GM13977 (cell line): ENCODE measurements at places on chromosomes 7 and 10.

DNA sequence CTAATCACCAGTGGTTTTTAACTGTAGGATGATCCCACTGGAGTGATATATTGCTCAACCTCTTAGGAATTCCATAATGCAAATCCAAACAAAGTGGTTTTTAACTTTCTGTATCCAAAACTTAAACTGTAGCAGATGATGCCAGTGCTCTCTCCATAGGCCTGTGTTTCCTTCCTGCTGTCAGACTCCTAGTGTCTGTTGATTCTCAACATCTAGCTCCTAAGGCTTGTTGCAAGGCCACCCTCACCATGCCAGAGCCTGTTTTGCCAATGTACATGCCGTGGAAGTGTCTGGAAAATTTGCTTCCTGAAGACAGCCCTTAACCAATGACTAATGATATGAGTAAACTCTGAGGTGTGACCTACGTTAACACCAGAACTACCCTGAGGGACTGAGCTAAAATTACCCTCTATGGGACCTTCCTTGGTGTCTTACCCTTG, 39.3 kb downstream of the C1GALT1 start:
- no peak for DNase-seq

DNA sequence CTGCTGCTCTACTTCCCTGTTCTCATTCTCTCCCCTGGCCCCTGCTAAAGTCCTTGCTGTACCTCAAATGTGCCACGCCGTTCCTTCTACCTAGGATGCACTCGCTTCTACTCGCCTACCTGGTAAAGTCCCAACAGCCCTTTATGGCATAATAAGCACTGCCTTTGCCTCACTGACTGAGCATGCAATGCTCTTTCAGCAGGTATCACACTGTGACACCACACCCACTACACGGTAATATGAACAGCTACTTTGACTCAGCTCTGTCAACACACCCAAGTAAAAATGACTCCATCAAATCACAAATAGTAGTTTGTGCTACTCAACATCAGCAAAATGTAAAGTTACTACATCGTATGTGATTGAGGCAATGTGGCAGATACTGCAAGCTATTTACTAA, 37.6 kb downstream of the FAM204A start:
- no peak for DNase-seq

DNA sequence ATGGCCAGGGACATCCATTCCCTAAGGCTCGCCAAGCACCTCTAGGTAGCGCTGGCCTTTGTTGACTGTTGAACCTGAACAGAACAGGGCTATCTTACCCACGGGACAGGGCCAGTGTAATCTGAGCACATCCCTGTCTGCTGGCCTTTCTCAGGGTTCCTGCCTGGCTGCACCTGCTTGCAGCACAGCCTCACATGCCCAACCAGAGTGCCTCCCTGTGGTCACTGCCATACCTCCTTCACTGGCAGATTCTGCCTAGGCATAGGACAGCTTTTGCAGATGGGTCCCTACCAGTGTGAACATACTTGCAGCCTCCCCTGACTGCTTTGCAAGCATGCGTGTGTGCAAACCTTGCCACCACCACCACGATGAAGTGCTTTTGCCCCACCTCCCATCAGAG, 15.8 kb upstream of the LIPN start:
- DNase-seq, result no peak

- no peak for DNase-seq
Observed at GRCh38 chr7:96199421-96199820, 122.5 kb downstream of the SLC25A13 start.
